ENCODE measurements at places on chromosomes 7 and 10.

- DNase-seq, result no peak
Observed at GRCh38 chr7:214410-215212, 22.2 kb downstream of the FAM20C start.

DNA sequence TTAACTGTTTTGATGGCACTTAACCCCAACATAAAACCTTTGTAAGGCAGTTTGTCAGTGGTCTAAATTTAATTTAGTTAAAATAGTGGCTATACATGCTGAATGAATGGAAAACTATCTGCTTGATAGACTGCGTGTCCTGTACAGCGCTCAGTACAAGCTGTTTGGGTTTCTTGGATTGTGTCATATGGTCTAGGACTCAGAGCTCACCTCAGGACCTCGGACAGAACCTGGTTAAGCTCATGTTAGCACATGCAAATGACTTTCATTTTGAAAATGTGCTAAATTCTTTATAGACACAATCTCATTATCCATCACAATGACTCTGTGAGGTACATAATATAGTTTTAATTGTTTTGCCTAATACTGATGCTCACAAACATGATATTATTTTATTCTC, 55.7 kb upstream of the RELN start:
- DNase-seq, result no peak

GRCh38 chr10:73653701-73654100, 2.1 kb downstream of the SYNPO2L start:
- no peak for DNase-seq

GRCh38 chr7:86485827-86486226, 157.9 kb upstream of the GRM3 start:
- no peak for DNase-seq

GRCh38 chr7:1121886-1122831, 34.2 kb downstream of the GPER1 start:
- DNase-seq, result no peak

- DNase-seq, result no peak
Observed at GRCh38 chr7:52325237-52325636, 710.2 kb upstream of the POM121L12 start.

DNA sequence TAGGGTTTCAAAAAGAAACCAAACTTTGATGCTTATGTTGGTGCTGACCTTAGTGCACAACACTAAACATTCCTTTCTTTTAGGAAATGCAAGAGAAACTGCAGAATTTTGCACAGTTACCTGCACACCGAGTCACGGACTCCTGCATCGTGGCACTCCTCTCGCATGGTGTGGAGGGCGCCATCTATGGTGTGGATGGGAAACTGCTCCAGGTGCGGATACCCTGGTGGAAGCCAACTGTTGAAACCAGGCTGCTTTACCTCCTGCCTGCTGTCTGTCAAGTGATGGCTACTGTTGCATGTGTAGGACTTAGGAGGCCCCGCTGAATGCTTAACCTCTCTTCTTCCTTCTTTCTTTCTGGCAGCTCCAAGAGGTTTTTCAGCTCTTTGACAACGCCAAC, 11.7 kb downstream of the CASP2 start:
- peak; percentile 37 for DNase-seq

DNA sequence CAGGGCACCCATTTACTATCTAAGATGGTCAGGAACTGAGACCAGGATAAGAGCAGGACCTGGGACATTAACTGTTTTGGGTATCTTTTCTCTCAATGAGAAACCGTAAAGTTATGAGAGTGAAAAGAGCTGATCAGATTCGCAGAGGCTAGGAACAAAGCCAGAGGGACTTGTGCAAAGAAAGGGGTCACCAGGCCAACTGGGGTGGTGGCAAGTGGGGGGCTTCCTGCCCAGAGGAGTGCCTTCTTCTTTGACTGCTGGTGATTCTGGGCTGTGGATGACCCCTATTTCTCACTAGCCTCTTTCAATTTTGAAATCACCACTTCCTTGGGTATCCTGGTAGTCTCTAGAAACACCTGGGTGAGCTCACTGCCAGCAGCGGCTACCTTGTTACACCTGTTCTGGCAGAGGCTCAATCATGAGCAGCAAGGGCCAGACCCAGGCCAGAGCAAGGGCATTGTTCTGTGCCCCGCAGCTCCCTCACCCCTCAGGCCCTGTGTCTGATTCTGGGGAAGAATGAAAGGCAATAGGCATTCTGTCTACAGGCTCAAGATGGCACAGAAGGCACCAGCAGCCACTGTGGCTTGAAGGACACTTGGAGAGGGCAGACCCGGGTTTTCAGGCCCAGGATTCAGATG, 999 bp downstream of the SFTPD start:
- DNase-seq, result no peak

DNA sequence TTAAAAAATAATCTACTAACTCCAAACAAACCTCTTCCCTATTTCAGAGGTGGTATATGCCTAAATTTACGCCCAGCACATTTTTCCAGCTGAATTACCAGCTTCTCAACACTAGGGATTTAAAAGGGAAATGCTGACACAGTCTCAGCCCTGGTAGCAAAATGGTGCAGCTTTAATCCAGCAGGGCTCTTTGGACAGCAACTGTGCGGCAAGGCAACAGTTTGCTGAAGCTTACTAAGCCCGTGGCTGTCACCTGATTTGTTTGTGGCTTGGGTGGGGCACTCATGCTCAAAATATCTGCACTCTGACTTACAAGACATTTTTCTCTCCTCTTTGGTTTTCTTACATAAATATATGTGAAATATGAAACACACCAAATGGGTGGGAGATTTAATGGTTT, 206.7 kb downstream of the POU6F2 start:
- DNase-seq, result no peak

DNA sequence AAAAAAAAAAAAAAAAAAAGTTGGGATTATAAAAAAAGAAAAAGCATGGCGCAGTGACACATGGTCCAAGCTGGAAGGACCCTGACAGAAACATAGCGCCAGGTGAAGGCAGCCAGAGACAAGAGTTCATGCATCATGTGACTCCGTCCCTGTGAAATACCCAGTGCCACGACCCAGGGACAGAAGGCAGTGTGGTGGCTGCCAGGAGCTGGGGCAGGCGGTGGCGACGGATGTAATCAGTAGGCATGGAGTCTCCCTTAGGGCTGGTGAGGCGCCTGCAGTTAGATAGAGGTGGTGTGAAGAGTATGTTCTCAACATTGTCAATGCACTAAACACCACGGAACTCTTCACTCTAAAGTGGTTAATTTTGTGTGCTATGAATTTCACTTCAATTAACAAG, 43.9 kb downstream of the STK32C start:
- no peak for DNase-seq

- DNase-seq, result no peak
Observed at GRCh38 chr7:112252691-112253090, 46.2 kb downstream of the ZNF277 start.

- DNase-seq, result no peak
Observed at GRCh38 chr10:8084799-8085198, 30.3 kb downstream of the GATA3 start.

GRCh38 chr7:95441042-95441823, 6.4 kb upstream of the PON2 start:
- DNase-seq, result no peak

- no peak for DNase-seq
Observed at GRCh38 chr10:86603256-86603655, 51.1 kb upstream of the OPN4 start.

- no peak for DNase-seq
Observed at GRCh38 chr7:84161398-84161797, 33.2 kb downstream of the SEMA3A start.

- DNase-seq, result no peak
Observed at GRCh38 chr7:1193593-1194424, 33.8 kb upstream of the ZFAND2A start.

DNA sequence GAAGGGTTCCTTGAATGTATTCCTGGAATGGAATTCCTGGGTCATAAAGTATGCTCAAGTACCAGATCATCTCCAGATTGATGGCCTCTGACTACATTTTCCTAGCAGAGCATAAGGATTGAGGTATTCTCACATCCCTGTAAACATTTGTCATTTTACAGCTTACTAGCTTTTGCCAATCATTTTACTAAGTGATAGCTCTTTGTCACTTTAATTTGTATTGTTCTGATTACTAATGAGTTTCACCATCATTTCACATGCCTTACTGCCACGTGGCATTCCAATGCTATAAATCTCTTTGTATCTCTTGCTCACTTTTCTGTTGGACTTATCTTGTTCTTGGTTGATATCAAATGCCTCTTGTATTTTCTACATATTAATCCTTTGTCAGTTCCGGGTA, 68.6 kb upstream of the CACNB2 start:
- DNase-seq, result no peak

GRCh38 chr10:94023906-94024305, 30.2 kb downstream of the PLCE1 start:
- DNase-seq, result no peak

- peak; percentile 78 for DNase-seq
Observed at GRCh38 chr10:71812016-71812912, 38.8 kb downstream of the PSAP start.
